NCI-H2171 treated with DMSO at 0.1 percent for 48 hours (cell line): ENCODE measurements at places on chromosomes 6 and 20.
A peak's percentile ranks its signal among the peaks of the same experiment; 100 is the strongest.

DNA sequence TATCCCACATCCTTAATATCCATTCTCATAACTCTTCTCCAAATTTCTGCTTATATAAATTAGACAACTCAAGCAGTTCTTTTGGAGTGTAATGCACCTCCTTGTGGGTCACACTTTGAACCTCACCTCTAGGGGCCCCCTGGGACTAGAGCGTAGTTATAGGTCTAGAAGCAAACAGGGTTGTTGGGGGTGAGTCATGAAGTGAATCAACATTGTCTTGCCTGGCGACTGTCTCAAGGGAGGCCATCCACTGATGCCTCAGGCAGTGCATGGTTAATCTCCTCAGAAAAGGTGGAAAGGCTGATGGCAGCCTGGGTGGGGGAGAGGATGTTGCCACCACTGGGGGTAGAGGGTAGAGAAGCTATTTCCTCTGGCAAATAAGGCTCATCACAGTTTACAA is 129.1 kb downstream of the TNFRSF21 start:
- DNase-seq = no peak

DNA sequence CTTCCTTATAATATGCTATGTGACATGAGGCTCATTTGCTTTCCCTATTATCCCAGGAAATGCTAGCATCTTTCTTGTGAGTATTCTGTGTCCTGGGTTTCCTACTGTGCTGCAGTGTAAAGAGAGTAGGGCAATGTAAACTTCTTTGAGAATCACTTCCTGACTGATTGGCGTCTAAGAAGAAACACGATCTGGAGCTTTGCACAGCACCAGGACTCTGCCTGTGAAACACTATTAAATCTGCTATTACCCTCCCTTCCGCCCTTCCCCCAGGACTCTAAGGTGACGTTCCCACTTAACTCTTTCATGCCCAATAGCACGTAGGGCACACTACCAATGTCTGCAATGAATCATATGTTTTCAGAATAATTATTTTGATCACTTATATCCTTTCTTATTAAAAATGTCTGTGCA is 607.3 kb upstream of the CITED2 start:
- peak; percentile 94 for DNase-seq

DNA sequence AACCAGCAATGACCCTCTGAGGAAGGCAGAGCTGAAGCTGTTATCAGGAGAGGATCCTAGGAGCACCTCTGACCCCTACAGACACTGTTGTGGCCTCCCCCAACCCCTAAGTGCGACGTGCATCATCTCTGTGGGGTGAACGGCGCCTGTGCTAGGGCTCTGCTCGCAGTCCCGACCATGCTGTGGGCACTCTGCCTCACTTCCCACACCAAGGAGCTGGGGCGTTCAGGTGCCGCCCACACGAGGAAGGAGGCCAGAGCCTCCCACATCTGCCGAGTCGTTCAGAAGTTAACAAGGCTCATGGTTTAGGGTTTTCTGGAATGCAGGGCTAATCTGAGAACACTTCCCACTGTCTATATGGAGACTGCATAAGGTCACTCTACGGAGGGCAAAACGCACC is 62.1 kb downstream of the GINS1 start:
- DNase-seq = no peak

GRCh38 chr6:11292594-11293236 is 60.2 kb upstream of the NEDD9 start:
- no peak for DNase-seq

- no peak for DNase-seq
Observed at GRCh38 chr20:15528391-15529111, 1044.7 kb downstream of the KIF16B start.

DNA sequence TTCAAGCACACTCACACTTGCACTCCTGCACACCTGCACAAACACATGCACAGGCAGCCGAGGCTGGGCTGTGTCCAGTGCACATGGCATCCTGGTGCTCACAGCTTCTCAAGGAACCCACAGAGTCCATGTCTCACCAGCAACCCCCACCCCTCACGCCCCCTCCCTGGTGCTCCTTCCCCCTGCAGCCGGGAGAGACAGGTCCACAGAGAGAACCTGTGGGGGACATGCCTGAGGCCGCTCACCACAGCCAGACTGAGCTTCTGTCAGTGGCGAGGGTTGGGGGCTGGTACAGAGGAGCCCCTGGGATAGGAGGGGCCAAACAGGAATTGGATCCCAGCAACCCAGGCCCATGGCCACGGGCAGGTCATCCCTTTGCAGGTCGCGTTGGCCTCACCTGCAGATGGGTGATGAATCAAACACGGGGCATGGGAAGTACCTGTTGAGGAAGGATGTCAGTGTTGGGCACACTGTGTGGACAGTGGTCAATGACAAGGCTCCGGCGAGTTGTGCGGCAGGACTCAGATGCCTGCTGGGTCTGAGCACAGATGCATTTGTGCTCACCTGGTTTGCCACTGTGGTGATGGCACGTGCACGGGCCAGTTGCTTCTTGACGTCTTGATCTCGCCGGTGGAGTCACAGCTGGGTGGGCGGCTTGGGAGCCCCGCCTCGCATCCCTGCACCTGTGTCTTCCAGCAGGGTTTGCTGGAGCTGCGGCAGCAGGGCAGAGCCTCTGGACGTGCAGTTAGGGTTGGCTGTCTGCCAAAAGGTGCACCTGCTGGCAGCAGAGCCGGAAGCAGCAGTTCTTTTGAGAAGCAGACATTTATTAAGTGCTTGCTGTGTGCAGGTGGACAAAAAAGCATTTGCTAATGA is 113.0 kb downstream of the ERMARD start:
- peak; percentile 95 for DNase-seq

DNA sequence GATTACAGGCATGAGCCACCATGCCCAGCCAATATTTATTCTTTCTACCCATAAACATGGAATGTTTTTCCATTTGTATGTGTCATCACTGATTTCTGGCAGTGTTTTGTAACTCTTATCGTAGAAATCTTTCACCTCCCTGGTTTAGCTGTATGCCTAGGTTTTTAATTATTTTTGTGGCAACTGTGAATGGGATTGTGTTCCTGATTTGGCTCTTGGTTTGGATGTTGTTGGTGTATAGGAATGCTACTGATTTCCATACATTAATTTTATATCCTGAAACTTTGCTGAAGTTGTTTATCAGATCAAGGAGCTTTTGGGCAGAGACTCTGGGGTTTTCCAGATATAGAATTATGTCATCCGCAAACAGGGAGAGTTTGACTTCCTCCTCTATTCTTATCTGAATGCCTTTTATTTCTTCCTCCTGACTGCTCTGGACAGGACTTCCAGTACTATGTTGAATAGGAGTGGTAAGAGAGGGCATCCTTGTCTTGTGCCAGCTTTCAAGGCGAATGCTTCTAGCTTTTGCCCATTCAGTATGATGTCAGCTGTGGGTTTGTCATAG is 198.6 kb downstream of the ZDHHC14 start:
- DNase-seq = no peak

GRCh38 chr20:24016607-24017457 is 28.3 kb upstream of the GGTLC1 start:
- no peak for DNase-seq

- no peak for DNase-seq
Observed at GRCh38 chr6:81613606-81614005, 138.9 kb downstream of the TENT5A start.

DNA sequence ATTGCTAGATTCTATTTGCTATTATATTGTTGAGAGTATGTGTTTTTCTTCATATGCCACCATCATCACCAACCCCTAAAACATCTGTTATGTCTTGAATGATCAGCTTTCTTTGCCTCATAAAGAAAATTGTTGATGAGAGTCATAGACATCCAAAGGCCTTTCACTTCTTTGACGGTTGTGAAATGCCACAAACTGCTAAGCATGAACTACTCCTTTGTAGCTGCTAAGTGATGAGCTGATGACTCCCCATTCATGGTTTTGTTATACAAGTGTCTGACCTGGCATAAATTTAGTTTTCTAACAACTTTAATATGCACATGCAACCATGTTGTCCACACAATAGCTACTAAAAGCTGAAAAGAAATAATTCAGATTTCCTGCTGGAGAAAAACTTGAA is 684 bp upstream of the MED23 start:
- DNase-seq = no peak

DNA sequence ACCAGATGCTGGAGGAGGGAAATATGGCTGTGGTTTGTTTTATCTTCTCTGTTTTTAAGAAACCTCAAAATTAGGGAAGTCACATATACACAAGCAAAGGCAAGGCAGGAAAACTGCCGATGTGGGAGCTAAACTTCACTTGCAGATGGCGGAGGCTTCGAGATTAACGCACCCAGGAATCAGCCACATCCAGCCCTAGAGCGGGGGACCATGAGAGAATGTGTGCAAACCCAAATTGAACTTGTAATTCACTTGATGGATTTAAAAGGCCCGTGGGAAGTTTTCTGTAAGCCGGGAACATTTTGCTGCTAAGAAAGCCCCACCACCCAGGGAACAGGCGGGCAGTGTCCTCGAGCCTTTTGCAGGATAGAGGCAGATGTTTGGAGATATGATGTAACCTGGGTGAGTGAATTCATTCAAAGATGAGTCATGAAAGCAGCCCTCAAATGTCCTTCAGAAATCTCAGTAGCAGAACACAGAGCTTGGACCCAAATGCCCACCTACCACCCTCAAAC is 39.9 kb downstream of the PREX1 start:
- DNase-seq = no peak

GRCh38 chr6:9810286-9810685 is 604.6 kb downstream of the TFAP2A start:
- DNase-seq = no peak

GRCh38 chr6:29941471-29941870 is 861 bp upstream of the HLA-A start:
- DNase-seq = no peak

DNA sequence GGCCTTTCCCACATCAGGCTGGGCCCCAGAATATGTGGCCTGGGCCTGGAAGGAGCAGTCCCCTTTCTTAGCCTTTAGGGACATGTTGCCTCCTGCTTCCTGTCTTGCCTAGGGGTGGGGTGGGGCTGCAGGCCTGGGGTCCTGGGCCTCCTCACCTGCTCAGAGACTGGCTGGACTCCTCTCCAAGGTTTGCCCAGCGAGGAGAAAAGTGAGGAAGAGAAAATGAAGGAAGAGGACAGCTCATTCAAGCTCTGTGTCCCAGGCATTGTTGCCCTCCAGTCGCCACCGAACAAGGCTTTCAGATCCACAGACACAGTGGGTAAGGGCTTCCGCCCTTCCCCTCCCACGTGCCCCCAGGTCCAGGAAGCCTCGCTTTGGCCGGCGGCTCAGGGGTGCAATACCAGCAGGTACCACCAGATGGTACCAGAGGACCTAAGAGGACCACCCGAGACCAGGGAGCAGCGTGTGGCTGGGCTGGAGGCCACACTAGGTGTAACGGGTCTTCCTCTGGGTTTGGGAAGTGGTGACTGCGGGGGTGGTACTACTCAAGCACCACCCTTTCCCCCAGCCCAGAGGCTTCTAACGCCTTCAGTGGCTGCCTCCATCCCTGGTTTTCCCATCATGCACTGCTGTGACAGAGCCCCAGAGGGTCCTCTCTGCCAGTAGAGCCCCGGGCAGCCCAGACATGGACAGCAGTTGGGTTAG is 5.5 kb upstream of the BAK1 start:
- DNase-seq = peak; percentile 56

GRCh38 chr6:165562421-165563090 is 100.5 kb downstream of the PDE10A start:
- no peak for DNase-seq

GRCh38 chr6:160945516-160946177 is 45.9 kb upstream of the MAP3K4 start:
- DNase-seq = no peak

DNA sequence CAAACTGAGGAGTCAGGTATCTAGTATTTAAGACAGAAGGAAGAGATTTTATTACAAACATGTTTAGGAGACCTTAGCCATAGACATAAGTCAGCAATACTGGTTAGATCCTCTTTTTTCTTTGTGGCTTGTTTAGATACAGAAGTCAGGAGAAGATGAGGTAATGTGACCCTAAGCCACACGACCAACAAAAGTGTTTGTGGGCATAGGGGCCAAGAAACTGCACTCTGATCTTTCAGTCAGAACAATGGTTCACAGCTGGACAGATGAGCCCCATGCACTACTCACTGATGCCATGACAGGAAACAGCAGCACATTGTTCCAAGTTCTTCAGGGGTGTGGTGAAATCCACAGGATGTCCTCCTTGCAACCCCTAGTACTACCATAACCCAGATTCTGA is 238.5 kb upstream of the RAB32 start:
- DNase-seq = no peak

GRCh38 chr6:49299279-49299678 is 163.8 kb downstream of the MMUT start:
- no peak for DNase-seq

DNA sequence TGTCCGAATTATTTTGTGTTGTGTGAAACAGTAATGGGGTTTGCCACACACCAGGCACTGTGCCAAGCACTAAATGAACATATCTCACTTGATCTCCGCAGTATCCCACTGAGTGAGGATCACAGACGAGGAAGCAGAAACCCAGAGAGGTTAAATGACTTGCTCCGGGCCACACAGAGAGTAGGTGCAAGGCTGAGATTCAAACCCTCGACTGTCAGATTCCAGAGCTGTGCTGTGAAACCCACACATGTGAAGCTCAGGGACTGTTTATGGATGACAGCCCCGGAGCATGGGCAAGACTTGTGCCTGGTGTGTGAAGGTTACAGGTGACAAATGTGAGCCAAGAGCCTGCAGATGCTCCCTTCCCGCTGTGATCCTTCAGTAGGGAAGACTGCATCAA is 87.8 kb upstream of the SIRPA start:
- DNase-seq = no peak

- DNase-seq = no peak
Observed at GRCh38 chr6:24911796-24912382, 23.9 kb downstream of the RIPOR2 start.

DNA sequence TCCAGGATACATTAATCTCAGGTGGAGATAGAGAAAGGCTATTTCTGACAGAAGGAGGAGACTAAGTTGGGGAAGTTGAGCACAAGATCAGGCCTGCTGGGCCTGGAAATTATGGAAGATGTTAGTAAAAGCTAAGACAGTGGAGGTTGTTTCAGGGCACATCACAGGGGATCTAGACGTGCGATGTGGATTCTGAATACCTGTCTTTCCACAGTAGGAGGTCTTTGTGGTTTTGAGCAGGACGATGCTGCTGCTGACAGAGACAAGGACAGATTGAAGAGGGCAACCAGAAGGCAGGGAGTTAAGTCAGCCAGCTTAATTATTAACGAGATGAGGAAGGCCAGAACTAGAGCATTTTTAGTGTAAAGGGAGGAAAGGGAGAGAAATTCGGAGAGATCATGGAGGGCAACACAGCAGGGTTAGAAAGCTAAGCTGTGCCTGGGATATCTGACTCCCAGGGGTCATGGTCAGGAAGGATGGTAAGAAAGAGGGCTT is 384.9 kb downstream of the MAFB start:
- no peak for DNase-seq

- peak; percentile 93 for DNase-seq
Observed at GRCh38 chr20:50192364-50193198, 2.0 kb downstream of the CEBPB start.

GRCh38 chr6:138569554-138569953 is 70.3 kb upstream of the NHSL1 start:
- no peak for DNase-seq
